SK-N-DZ (cell line): ENCODE measurements at places on chromosomes 6 and 20.

GRCh38 chr6:91130126-91130525 lies 543.3 kb upstream of the MAP3K7 start:
- DNase-seq, result no peak

DNA sequence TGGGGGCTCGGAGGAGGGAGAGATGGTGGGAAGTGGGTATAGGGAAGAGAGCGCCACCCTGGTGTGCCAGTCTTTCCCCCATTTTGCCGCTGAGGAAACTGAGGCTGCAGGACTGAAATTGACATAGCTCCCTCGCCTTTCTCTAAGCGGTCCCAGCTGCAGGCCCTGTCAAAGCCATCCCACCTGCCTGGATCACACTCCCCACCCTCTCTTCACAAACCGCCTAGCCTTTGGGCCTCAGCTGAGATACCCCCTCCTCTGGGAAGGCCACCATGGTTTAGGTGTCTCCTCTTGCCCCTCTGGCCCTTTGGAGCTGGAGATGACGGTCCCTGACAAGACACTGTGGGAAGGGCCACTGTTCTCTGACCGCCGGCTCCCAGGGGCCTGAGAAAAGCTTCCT lies 16.9 kb downstream of the SRC start:
- DNase-seq, result no peak

DNA sequence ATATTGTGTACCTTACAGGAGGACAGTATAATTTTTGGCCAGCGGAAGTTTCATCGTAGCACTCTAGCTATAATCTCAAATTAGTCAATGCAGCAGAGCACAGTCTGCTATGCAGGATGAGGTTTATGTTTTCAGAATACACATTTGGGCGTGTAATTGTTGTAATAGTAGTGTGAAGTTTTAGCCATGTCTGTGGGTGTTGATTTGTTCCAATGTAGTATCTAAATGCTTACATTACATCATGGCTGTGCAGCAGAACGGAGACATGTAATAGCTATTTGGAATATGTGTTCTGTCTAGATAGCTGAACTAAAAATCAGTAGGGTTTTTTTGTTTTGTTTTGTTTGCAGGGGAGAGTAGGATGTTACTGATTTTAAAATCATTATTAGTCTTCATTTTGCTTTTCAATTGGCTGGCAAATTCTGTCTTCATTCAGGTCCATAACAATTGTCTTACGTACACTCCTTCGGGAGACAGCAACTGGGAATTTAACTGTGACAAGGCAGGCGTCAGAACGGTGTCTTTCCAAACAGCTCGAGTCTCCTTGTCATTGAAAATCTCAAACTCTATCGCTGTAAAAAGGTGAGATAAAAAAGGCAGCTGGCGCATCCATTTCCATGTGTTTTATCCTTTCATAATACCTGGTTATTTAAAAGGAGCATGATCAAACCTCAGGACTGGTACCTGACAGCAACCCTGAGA lies 65.1 kb upstream of the CDH4 start:
- DNase-seq, result no peak

- no peak for DNase-seq
These were observed 30.8 kb downstream of the NHSL1 start for GRCh38 chr6:138468320-138469015.

- DNase-seq, result no peak
These were observed 8.8 kb downstream of the NR2E1 start for GRCh38 chr6:108174371-108175175.

- DNase-seq, result no peak
These were observed 267.4 kb upstream of the CDH4 start for GRCh38 chr20:60984666-60985065.

- DNase-seq, result no peak
These were observed 117.8 kb upstream of the KCNG1 start for GRCh38 chr20:51140671-51141070.

GRCh38 chr20:62511915-62512610 lies 36.3 kb upstream of the GATA5 start:
- no peak for DNase-seq
